ENCODE measurements at places on chromosomes 13 and 19. TPM values are rescaled to one million over a fixed set of nuclear protein-coding genes. Genes with fewer than 3 reads are reported as not detected.
A peak's percentile ranks its signal among the peaks of the same experiment; 100 is the strongest.

GRCh38 chr19:36686365-36687213 lies 823 bp upstream of the ZNF567 start:
- peak overlapping the region; percentile 98 for H3K27ac ChIP-seq
- H3K36me3 ChIP-seq = peaks cover 68% of the 10 kb centered on the region
- peak overlapping the region; percentile 98 for H3K4me3 ChIP-seq
- no peaks in the 10 kb centered on the region for H3K27me3 ChIP-seq
- H3K4me1 ChIP-seq = peaks cover 26% of the 10 kb centered on the region

DNA sequence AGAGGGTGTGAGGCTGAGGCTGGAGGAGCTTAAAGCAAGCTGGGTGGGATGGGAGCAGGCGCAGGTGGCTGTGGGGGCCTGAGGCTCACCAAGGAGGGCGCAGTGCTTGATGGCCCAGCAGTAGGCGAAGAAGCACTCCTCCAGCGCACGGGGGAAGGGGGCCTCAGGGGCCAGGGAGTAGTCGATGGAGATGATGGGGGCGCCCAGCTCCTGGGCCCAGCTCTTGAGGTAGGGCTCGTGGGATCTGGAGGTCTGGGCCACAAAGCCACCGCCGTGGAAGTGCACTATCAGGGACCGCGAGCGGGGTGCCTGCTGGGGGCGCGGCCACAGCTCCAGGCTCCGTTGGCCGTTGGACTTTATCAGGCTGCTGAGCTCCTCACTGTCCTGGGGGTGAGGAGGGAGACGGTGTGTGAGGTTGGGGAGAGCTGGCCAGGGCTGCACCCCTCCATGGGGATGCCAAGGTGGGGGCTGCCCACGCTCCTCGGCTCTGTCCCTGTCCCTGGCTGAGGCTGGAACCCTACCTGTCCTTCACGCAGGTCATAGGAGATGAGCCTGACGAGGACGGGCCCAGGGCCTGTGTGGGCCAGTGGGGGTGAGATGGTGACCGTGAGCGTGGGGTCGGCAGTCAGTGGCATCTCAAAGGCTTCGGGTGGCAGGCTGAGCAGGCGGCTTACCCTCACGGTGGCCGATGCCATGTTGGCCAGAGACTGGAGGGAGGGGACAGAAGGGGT lies 17.2 kb upstream of the CNFN start:
- H3K27me3 ChIP-seq = no peaks in the 10 kb centered on the region
- DNase-seq = no peak
- peaks cover 2% of the 10 kb centered on the region for H3K4me1 ChIP-seq
- peaks cover 38% of the 10 kb centered on the region for H3K36me3 ChIP-seq
- H3K27ac ChIP-seq = no peak overlapping the region

SYNGR4 gene
- not detected for total RNA-seq

KLF2 gene
- total RNA-seq = 100 TPM

DNA sequence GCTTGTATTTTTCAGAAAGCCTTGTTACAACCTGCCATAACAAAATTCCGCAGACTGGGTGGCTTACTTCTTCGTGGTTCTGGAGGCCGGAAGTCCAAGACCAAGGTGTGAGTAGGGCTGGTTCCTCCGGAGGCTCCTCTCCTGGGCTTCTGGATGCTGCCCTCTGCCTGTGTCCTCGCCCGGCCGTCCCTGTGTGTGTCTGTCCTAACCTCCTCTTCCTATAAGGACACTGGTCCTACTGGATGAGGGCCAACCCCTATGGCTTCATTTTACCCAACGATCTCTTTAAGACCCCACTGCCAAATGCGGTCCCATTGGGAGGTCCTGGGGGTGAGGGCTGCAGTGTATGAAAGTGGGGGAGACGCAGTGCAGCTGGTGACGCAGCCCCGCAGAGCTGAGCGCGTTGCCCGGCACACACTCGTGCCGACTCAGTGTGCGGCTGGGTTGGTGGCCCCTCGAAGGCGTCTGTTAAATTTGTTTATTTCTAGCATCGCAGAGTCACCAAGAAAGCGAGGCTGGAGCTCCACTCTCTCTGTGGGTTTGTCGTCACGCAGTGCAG lies 116.7 kb downstream of the SOX1 start:
- H3K4me3 ChIP-seq = no peak overlapping the region
- DNase-seq = no peak
- no peak overlapping the region for H3K27ac ChIP-seq
- H3K4me1 ChIP-seq = no peaks in the 10 kb centered on the region
- no peaks in the 10 kb centered on the region for H3K36me3 ChIP-seq

Data from activated CD8-positive, alpha-beta T cell treated with anti-CD3 and anti-CD28 coated beads, Interleukin-2, amount 10 ng/mL, durations not matched to agents 7 days and 5 days (primary cell).